ENCODE measurements at places on chromosomes 7 and 10.

- peak; percentile 67 for DNase-seq
These were observed 9.0 kb downstream of the NDST2 start for GRCh38 chr10:73802276-73802991.

DNA sequence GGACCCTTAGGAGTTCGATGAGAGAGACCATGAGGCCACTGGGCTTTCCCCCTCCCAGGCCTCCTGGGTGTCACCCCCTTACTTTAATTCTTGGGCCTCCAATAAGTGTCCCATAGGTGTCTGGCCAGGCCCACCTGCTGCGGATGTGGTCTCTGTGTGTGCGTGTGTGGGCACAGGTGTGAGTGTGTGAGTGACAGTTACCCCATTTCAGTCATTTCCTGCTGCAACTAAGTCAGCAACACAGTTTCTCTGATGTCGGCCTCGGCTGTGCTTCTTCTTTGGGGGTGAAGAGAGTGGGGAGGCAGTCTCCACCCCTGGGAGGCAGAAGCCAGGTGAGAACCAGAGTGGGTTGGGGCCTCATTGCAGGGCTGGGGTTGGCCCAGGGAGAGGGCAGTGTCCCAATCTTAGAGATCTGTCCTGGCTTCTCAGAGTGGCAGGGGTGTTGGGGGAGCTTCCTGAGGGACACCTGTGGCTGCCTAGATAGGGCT lies 1.5 kb downstream of the PVRIG start:
- DNase-seq, result no peak

GRCh38 chr10:42781893-42782445 lies 626 bp upstream of the BMS1 start:
- DNase-seq, result no peak

DNA sequence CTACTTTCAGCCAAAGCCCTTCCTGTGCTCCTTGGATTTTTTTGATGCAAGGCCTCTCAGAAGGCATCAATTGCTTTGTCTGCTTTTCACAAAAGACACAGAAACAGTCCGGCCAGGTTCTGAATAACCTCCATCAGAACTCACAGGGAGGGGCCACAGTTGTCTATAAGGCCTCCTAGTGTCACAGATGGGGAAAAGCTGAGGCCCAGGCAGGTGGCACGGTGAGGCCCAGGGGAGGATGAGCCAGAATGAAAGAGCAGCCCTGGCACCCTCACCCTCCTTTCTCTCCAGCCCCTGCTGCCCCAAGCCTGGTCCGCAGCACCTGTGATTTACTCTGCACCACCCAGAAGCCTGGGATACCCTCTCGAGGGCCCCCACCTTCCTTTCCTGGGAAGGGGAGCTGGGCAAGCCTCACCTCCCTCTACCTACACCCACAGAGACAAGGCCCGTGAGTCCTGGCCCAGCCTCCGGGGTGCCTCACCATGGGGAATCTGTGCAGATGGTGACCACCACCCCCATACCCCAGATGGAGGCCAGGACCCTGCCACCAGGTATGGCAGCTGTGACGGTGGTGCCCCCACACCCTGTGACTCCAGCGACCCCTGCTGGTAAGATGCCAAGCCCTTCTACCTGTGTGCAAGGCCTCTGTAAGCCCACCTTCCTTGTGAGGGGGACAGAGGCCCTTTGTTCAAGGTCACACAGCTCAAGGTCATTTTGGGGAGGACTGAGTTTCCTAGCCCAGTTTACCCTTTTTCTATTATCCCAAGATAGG lies 26.2 kb upstream of the ZNF467 start:
- DNase-seq, result peak; percentile 14

DNA sequence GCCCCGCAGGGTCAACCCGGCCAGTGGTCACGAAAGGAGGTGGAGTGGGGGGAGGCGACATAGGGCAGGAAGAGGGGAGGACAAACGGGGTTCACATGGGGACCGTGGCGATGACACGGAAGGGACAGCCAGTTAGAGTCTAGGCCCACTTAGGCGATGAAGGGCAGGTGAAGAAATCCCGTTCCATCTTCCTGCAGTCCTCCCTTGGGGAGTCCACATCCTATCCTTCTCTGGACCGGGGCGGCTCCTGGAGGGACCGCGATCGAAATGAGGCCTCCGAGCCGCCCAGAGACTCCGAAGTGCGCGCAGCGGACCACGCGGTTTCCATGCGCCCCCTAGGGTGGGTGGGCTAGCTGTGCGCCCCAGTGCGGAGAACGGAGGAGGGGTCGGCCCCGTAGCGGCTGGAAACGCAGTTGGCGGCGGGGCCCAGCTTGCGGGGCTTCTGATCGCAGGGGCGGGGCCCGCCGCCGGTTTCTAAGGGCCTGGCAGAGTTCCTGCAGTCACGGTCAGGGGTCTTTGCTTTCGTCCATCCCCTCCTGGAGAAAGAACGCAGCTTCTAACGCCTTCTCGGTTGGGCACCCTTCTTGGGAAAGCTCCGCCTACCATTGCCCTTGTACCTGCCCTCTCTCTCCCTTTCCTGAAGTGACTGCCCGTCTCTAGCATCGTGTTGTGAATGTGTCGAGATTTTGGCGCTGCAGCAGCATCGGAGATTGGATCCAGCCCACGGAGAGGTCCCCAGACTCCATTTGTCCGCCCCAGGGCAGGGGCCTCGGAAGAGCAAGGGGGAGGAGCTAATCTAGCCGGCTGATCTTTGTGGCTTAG lies 17.9 kb upstream of the TMEM225B start:
- DNase-seq, result peak; percentile 23

GRCh38 chr7:142348921-142349405 lies 91.1 kb upstream of the PRSS58 start:
- no peak for DNase-seq

- DNase-seq, result no peak
These were observed 1156.7 kb downstream of the GATA3 start for GRCh38 chr10:9211228-9211627.

GRCh38 chr10:113297226-113297625 lies 255.6 kb upstream of the HABP2 start:
- DNase-seq, result peak; percentile 6

DNA sequence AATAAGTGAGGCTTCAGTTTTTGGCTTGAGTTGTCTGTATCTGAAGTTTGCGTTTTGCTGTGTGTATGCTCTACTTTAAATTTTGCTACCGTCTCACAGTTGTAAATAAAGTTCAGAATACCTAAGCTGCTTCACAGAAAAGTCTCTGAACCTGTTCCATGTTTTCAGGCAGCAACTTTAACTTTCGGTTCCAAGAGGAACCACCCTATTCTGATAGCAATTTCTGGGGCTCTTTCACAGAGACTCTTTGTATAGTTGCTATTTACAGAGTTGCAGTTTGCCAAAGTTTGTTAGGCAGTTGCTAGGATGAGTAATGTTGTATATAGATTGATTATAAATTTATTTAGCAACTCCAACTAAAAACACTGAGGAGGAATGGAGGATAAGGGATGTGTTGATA lies 5.7 kb downstream of the FAM221A start:
- DNase-seq, result peak; percentile 5

GRCh38 chr10:5070648-5071410 lies 23.4 kb upstream of the AKR1C3 start:
- no peak for DNase-seq

GRCh38 chr7:28937103-28937502 lies 21.0 kb downstream of the TRIL start:
- DNase-seq, result no peak

GRCh38 chr10:78035025-78035424 lies 1.4 kb downstream of the RPS24 start:
- DNase-seq, result no peak

DNA sequence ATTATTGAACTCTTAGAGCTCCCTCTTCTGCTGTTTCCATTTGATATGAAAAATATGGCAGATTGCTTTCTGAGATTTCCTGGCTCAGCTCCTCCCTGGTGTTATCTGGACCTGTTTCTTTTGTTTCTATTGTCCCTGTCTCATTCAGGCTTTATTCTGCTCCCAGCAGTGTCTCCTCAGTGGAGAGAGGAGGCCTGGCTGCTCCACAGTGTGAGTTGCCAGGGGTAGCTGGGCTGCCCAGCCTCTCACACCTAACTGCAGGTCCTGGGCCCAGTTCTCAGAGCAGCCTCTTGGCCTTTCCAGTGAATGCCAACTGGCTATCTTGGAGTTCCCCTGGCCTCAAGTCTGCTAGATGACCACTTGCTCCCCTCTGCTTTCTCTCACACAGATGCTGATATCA lies 127.0 kb downstream of the VPS41 start:
- DNase-seq, result no peak

- peak; percentile 13 for DNase-seq
These were observed 49.3 kb downstream of the TPK1 start for GRCh38 chr7:144786522-144786921.

DNA sequence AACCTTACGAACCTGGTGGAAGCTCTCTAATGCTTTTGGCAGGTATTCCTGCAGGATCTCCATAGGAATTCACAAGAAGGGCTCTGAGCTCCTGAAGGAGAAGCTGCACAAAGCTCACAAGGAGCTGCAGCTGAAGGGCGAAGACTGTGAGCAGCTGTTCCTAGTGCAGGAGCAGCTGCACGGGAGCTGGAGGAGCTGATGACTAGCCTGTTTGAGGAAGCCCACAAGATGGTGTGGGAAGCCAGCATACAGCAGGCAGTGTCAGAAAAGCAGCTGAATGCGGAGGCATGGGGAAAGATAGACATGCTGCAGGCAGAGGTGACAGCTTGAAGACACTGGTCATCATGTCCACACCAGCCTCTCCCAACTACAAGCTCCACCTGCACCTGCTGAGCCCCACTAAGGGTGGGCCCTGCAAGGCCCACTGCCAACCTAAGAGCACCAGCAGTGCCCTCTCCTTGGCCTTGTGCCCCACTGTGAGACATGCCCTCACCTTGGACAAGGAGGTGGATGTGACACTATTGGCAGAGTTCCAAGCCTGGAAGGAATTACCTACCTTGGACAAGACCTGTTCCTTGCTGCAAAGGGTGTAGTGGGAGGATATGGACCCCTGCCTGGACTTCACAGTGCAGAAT lies 250.6 kb downstream of the BBS9 start:
- DNase-seq, result no peak

GRCh38 chr10:130461631-130462030 lies 325.4 kb downstream of the GLRX3 start:
- no peak for DNase-seq

- peak; percentile 99 for DNase-seq
These were observed 205.2 kb upstream of the SVIL start for GRCh38 chr10:29839826-29840515.

- DNase-seq, result peak; percentile 59
These were observed 315.2 kb downstream of the GATA3 start for GRCh38 chr10:8369666-8370065.

- peak; percentile 61 for DNase-seq
These were observed 118.5 kb downstream of the NKX6-2 start for GRCh38 chr10:132667342-132668047.

DNA sequence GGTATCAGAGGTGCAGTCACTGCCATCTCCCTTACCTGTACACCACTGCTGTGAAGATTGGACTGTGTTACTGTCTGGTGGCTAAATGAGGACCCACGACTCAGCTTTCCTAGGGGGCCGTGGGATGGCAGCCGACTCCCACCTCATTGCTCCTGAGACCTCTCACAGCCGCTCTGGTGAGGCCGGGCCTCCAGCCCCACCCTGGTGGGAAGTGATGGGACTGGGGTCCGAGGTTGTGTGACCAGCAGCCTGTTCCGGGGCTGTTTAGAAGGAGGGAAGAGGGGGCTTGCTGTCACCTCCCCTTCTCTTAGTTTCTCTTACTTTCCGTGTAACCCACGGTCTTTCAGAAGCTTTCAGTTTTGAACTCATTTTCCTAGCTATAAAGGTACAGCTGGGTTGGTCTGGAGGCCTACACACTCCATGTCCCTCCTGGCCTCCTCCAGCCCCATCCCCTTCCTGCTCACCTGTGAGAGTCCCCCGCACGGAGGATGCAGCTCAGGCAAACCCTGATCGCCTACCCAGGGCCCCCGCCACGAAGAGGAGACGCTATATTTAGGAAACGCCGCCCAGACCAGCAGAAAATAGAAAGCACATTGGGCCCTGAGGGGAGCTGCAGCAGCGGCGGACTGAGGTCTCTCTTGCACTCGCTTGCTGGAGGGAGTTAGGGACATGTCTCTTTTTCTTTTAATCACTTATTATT lies 4.6 kb downstream of the EMX2 start:
- no peak for DNase-seq

DNA sequence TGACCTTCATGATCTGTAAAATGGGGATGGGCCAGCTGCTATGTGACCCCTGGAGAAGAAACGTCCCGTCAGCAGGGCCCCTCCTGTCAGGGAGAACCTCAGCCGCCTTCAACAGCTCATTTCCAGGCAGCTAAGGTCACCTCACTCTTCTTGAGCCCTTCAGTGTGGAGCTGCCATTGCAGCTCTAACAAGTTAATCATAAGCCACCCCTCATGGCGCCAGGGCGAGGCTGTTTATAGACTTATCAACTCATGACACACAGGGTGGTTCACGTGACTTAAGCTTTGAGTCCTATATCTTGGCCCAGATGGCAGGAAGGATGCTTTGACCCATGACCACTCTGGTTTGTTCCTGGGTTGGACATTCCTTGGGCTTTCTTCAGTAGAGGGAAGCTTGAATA lies 315.1 kb downstream of the TNS3 start:
- peak; percentile 15 for DNase-seq

- no peak for DNase-seq
These were observed 287.7 kb downstream of the NRG3 start for GRCh38 chr10:82162549-82163195.
